Endothelial cell (in vitro differentiated cells): ENCODE measurements at places on chromosomes 2 and 18. TPM values are rescaled to one million over a fixed set of nuclear protein-coding genes. Genes with fewer than 3 reads are reported as not detected.

DNA sequence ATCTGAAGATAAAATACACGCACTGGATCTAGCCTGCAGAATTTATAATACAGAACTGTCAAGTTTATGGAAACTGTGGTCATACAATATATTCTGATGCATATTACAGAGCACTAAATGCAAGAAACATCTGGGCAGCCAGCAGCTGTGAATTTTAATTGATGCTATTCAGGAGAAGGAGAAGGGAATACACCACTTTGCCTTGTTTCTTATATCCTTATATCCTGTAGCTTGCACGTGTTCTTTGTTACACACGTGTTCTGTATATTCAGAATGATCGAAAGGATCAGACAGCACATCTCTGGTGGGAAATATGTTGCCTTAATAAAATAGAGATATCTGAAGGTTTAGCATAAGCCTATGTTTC, 335.8 kb downstream of the AGPS start:
- no peak for DNase-seq

DNA sequence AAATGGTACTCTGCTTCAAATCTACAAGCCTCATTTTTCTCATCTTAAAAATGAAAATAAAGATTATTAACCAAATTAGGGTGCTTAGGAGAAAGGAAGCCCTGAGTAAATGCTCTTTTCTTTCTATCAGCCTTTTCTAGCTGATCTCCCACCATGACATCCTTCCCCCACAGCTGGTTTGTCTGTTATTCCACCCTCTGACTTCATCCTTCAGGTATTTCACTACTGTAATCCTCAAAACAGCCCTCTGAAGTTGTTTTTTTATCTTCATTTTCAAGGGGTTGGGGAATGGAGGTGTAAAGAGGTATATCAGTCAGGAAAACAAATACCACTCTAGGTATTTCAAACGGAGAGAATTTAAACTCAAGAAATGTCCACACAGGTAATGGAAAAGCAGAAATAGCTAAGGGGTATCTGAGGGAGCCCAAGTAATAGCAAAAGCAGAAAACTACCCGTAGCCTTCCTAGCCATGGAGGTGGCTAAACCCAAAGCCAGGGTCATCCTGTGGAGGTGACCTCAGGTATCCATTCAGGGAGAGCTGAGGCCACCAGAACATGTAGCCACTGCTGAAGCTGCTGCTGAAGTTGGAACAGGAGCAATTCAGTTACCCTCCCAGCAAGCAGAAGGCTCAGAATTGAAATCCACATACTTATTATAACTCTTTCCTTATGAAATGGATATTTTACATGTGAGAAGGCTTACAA, 990.9 kb upstream of the ACVR2A start:
- DNase-seq = no peak

- DNase-seq = no peak
These were observed 115.8 kb upstream of the SIX3 start for GRCh38 chr2:44825702-44826101.

GRCh38 chr18:56468396-56468795, 170.0 kb downstream of the TXNL1 start:
- no peak for DNase-seq

DNA sequence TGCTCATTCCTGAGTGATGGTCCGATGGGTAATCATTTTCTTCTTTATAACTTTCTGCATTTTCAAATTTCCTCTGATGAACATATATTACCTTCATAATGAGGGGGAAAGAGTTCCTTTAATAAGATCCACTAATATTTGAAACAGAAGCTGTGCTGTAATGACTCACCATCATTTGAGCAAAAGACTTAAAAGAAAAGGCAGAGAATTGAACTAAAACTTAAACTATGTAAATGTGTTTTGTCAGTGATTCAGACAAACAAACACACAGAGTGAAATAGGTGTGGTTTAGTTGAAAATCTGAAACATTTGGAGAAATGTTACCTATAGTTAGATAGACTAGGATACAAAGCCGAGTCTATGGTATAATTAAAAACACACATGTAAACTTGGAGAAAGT, 209.6 kb downstream of the STK39 start:
- no peak for DNase-seq

DNA sequence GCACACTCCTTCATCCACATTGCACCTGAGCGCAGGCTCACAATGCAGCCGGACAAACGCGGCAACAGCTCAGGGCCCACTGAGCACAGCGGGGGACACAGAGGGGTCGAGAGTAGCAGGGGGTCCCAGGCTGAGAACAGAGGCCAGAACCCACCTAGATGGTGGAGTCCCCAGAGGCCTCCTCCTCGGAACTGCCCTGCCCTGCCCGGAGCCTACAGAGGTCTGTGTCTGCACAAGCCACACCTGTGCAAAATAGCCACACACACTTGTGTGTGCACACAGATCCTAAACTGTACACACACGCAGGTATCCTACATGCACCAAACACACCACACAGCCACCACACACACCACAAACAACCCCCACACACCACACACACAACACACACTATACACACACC, 72.8 kb downstream of the TMEM18 start:
- DNase-seq = no peak

DNA sequence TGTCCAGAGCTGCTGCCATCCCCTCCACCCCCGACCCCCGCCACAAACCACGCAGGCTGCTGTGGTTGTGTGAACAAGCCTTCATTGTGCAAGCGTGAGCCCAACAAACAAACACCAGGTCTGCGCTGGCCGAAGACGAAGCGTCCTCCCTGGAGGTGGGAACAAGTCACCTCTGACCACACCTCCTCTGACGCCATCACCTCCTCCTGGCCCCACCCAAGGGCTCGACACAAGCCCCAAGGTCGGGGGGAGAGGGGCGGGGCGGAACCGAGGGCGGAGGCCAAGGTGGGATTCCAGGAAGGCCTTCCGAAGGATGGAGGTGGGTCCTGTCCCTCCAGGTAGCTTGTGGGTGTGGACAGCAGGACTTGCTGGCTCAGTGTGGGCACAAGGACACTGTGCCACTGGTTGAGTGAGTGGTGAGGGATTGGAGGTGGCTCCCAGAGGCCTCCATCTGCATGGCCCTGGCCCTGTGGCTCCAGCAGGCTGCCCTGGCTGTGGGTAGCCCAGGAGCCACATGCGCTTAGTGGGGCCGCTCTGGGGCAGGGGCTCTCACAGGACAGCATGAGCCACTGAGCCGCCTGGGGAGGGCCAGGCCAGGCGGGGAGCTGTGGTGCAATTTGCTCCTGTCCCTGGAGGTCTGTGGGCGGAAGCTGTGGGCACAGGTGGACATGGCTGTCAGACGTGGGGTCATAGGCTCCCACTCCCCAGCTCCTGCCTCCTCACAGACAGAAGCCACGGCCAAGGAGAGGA, 7.4 kb upstream of the GPR17 start:
- no peak for DNase-seq

DNA sequence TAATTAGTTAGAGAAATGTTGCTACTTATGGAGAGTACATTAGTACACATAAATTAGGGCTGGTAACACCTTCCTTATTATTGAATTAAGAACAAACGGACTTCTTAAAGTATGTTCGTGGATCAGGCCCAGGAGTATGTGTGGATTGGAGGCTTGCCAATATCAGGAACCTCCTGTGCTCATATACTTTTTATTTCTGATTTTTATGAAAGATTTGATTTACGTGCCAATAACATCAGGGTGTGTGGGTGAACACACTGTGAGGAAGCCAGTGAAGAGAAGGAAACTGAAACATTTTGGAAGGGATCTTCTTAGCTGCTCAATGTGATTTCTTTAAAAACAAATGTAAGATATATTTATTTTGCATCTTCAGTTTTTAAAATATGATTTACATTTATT, 113.0 kb downstream of the EFEMP1 start:
- no peak for DNase-seq

DNA sequence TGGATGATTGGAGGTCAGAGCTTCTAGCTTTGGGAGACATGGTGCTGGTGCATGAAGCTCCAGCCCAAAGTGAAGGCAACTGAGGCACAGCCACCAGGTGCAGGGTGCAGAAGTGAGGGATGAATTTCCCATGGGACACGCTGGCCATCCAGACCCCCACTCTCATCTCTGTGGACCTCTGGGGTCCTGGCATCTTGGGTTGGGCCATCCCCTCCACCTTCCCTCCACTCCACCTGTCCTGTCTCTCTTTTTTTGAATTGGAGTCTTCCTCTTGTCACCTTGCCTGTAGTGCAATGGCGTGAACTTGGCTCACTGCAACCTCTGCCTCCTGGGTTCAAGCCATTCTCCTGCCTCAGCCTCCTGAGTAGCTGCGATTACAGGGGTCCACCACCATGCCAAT, 3.4 kb downstream of the NGEF start:
- DNase-seq = no peak

GRCh38 chr2:182133195-182133891, 147.7 kb downstream of the PPP1R1C start:
- no peak for DNase-seq

Gene ALPI
- not detected for total RNA-seq

Gene CSRNP3
- total RNA-seq = 14.6 TPM

Gene RAMP1
- 2.2 TPM for total RNA-seq

Gene CAPG
- total RNA-seq = 76.4 TPM
